ENCODE measurements at places on chromosomes 6 and 20. TPM values are rescaled to one million over a fixed set of nuclear protein-coding genes. Genes with fewer than 3 reads are reported as not detected.

The SLC52A3 gene
- total RNA-seq: 0.57 TPM

The RHAG gene
- not detected for total RNA-seq

The OXT gene
- total RNA-seq: not detected

The LRRN4 gene
- total RNA-seq: not detected

The TRIM15 gene
- not detected for total RNA-seq

The RNF5 gene
- 45.6 TPM for total RNA-seq

The STMND1 gene
- total RNA-seq: not detected

The CST1 gene
- total RNA-seq: 0.84 TPM

The PRDM13 gene
- 0.88 TPM for total RNA-seq

The ELOVL2 gene
- total RNA-seq: 5.9 TPM

The FNDC11 gene
- 0.25 TPM for total RNA-seq

The SOBP gene
- 0.90 TPM for total RNA-seq

The ADGRF4 gene
- total RNA-seq: 15.7 TPM

The CNKSR3 gene
- 6.5 TPM for total RNA-seq

The TAAR2 gene
- total RNA-seq: not detected

The ITCH gene
- 28.8 TPM for total RNA-seq

The EEF1E1 gene
- total RNA-seq: 93.7 TPM

The OCSTAMP gene
- total RNA-seq: not detected

The OOEP gene
- total RNA-seq: not detected

The PDYN gene
- total RNA-seq: not detected

The GSS gene
- 58.4 TPM for total RNA-seq

The TCP11 gene
- total RNA-seq: not detected

The CEBPB gene
- total RNA-seq: 345 TPM

The SAMD3 gene
- not detected for total RNA-seq

The PLEKHG1 gene
- total RNA-seq: 0.59 TPM

The KAT14 gene
- total RNA-seq: 9.8 TPM

The PSMA7 gene
- total RNA-seq: 481 TPM

The UBD gene
- 1.0 TPM for total RNA-seq

The CUL7 gene
- total RNA-seq: 9.1 TPM

The BACH2 gene
- 0.42 TPM for total RNA-seq

The CD93 gene
- total RNA-seq: not detected

The OLIG3 gene
- not detected for total RNA-seq

The MYT1 gene
- 0.44 TPM for total RNA-seq

The DPPA5 gene
- not detected for total RNA-seq

The SMPD2 gene
- 16.5 TPM for total RNA-seq

The PKHD1 gene
- total RNA-seq: not detected

The MRAP2 gene
- total RNA-seq: 1.7 TPM

The LTA gene
- total RNA-seq: 0.12 TPM

The NCOA7 gene
- total RNA-seq: 13.6 TPM

The PNPLA1 gene
- not detected for total RNA-seq

The PRRT1 gene
- total RNA-seq: 0.63 TPM

The B3GALT4 gene
- 0.56 TPM for total RNA-seq

The IL17A gene
- total RNA-seq: not detected

The HAO1 gene
- total RNA-seq: not detected

The SALL4 gene
- 1.6 TPM for total RNA-seq

The POLH gene
- 8.2 TPM for total RNA-seq

The GLP1R gene
- not detected for total RNA-seq

The KCNK16 gene
- total RNA-seq: not detected

The LHFPL5 gene
- total RNA-seq: 0.12 TPM

The COL21A1 gene
- 0.50 TPM for total RNA-seq

All from A549 treated with Mapracorat at 1 μM for 4 hours (cell line).